Stimulated activated CD4-positive, alpha-beta T cell treated with anti-CD3 and anti-CD28 coated beads, Interleukin-15, amount 100 ng/mL, for 48 hours (primary cell): ENCODE measurements at places on chromosomes 11 and 22.

DNA sequence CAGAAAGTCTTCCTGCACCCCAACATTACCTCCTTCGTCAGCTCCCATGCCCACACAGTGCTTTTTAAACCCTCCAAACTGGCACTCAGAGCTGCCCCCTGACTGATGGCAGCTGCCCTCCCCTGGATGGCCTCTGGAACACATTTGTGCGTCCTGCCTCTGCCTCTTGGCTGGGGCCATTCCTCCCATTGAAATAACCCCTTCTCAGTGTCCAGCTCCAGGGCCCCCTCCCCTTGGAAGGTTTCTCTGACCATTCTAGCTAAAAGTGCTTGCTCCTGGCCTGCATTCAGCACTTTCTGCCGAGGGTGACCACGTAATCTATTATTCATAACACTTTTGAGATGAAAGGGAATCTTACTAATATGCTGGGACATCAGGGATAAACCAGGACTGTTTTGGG is 130.0 kb downstream of the PARVA start:
- no peak for DNase-seq

DNA sequence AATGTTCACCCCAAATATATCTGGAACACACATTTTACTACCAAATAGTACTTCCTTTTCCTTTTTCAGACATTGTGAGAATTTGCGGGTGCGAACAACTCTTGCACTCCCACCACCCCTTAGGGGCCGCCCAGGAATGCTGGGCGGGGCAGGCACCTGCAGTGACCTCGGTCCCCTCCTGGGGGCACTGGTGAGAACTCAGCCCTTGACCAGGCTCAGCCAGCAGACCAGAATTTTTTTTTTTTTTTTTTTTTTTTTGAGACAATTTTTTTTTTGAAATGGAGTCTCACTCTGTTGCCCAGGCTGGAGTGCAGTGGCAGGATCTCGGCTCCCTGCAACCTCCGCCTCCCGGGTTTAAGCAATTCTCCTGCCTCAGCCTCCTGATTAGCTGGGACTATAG is 75.8 kb downstream of the ARHGAP8 start:
- DNase-seq = peak; percentile 7

DNA sequence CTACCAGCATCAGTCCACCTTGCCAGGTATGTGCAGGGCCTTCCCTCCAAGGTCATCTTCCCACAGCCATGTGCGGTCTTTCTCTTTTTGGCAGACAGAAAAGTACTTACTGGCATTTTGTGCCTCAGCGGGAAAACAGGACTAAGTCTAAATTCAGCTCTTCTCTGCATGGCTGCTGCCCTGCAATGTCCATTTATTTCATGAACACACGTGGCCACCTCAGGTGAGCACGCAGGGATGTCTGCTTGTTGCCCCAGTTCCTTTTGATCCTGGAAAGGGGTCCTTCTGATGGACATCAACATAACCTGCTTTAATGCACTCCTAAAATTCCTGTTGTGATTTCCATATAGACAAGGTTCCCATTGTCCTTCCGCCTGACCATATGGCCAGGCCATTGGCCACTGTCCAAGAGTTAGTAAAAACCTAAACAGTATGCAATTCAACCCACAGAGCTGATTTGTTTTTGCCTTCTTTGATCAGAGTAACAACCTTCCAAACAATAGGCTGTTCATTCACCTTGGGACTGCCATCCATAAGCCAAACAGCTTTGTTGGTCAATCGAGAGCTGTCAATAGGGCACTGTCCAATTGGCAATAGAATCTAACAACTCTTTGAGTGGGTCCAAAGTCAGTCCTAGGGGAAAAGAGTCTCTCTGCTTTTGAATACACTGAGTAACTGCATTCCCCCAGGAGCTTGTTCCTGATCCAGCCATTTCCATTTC is 5.9 kb downstream of the TREH start:
- DNase-seq = no peak

DNA sequence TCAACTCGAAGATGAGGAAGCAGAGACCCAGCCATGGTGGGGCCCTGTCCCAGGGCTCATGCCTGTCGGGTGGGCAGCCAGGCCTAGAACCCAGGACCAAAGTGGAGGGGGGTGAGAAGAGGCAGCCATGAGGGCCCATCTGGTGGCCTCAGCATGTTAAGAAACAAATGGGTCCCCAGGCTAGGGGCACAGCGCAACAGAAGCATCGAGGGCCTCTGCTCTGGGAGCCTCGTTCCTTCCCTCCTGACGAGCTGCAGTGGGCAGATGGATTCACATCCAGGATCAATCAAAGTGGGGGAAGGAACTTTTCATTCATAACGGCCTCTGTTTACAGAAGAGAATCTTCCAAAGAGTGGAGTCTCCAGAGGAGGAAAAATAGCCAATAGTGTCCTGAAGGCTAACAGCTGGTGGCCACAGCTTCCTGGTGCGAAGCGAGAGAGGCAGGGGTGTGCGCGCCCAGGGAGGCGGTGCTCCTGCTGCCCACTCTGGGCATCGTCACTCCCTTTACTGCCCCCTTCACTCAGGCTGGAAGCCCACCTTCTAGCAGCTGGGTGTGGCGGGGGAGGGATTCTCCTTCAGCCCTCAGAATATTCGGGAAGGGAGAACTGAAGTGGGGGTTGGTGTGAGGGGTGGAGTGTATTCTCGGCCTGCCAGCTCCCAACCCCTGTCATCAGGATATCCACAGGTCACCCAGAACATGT is 4.3 kb downstream of the CBX7 start:
- no peak for DNase-seq

DNA sequence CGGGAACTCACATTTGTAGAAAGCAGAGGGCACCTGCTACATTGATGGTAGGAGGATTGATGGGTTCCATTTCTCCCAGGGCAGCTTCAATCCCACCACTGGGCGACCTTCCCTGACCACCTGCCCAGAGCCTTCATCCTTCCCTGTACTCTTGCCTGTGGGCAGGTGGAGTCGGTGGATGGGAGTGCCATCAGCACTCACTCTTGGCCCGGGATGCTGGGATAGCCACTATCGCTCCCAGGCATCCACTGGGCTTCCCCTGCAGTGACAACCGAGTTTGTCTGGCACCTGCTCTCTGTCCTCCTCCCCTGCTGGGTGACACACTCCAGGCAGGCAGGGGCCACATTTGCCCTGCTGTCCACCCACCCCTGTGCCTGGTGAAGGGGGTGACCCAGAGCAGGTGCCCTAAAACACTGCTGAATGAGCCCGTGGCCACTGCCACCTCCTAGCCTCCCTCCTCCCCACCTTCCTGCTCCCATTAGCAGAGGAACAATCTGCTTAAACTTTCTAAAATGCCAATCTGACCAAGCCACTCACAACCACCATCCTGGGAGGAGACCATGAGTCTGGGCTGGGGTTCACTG is 604.7 kb downstream of the TBC1D22A start:
- DNase-seq = no peak

DNA sequence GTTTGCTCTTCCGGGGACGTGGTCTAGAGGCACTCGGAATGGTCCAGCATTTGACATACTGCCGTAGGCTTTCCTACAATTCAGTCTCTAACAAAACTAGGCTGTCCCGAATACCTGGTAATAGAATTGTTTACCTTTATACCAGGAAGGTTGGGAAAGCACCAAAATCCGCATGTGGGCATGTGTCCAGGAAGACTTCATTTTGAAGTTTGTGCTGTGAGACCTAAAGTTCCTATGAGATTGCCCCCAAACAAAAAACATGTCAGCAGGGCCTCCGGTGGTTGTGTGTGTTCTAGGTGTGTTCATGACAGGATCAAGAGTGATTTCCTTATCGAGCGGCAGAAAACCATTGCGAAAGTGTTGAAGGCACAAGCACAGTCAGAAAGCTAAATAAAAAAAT is 26.1 kb downstream of the HSPA8 start:
- no peak for DNase-seq

- no peak for DNase-seq
These were observed 25.1 kb downstream of the LRFN4 start for GRCh38 chr11:66881927-66882452.

- no peak for DNase-seq
These were observed 12.2 kb downstream of the OR5J2 start for GRCh38 chr11:56188602-56189001.

GRCh38 chr11:34929794-34930763 is 13.7 kb downstream of the PDHX start:
- no peak for DNase-seq

DNA sequence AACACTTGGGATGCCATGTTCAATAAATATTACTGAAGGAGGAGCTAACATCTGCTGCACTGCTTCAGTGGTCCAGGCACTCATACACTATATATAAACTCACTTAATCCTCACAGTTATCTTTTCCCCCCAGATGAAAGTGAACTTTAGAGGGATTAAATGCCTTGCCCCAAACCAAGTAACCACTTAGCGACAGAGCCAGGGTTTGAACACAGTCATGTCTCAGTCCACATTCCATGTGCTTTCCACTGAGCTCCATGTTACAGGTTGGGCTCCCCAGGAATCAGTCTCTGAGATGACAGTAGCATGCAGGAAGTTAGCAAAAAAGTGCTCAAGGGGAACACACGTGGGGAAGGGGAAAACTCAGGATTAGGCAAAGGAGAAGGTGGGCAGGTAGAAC is 59.3 kb downstream of the ENDOD1 start:
- no peak for DNase-seq

- DNase-seq = no peak
These were observed 39.3 kb upstream of the SORL1 start for GRCh38 chr11:121412711-121413415.

GRCh38 chr11:6459099-6459450 is 14.7 kb downstream of the TRIM3 start:
- DNase-seq = no peak

GRCh38 chr11:17777738-17778091 is 43.1 kb downstream of the KCNC1 start:
- no peak for DNase-seq

DNA sequence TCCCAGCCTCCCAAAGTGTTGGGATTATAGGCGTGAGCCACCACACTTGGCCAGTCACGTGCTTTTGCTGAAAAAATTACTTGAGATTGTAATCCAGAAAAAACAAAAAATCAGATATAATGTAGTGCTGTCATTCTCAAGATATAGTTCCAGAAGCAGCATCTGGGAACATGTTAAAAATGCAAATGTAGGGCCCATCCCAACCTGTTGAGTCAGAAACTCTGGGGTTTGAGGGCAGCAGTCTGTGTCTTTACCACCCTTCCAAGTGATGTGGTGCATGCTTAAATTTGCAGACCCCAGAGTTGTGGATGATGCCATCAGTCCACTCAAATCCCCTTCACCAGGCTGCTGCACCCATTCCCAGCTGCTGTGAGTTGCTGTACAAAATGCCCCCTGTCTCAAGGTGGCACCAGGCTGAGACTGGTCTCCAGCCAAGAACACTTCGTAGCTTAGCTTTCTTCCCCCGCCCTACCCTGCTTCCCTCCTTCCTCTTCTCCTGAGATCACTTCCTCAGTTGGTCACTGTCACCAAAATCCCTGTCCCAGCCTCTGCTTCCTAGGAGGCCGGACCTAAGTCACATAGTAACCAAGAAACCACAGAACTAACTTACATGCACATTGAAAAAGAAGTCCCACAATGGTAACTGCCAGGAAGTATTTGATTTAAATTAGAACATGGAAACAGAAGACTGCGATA is 18.2 kb upstream of the ARRB1 start:
- no peak for DNase-seq

- no peak for DNase-seq
These were observed 30.5 kb upstream of the GCAT start for GRCh38 chr22:37777122-37777687.

GRCh38 chr11:79100093-79100910 is 340.5 kb downstream of the TENM4 start:
- no peak for DNase-seq

- DNase-seq = no peak
These were observed 29.0 kb downstream of the NECTIN1 start for GRCh38 chr11:119700030-119700429.

DNA sequence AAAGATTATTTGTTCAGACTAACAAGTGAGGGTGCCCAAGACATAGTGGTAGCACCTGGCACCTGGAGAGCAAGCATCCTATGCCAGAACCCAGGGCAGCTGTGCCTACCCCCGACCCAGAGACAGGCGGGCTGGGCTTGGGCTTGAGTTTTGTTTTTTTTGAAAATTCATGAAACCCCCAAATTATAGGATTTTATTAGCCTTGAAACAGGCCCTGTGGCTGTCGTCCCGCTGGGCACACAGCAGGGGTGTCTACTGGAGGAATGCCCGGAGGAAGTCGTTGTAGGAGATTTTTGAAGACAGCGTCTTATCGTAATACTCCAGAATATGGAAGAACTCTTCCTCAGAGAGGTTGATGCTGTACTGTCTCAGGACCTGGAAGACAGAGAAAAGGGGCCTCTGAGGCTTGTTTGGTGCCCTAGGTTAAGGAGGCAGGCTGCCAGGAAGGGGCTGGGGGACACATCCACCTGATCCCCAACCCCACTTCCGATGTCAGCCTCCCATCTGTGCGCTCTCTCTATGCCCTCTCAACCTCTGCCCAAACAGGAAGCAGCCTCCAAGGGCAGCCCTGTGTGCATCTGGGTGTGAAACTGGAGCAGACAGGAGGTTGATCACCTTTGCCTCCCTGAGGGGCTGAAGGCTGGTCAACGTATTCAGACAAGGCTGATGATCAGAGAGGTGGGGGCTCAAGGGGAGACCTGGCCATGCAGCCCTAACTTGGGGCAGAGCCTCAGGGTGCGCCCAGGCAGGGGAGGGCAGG is 117.0 kb downstream of the MPPED1 start:
- DNase-seq = no peak

GRCh38 chr11:78514922-78515502 is 59.7 kb downstream of the NARS2 start:
- no peak for DNase-seq

- DNase-seq = no peak
These were observed 17.2 kb upstream of the CTSD start for GRCh38 chr11:1780700-1781592.

GRCh38 chr11:13137844-13138301 is 128.8 kb downstream of the RASSF10 start:
- no peak for DNase-seq

- DNase-seq = no peak
These were observed 11.2 kb upstream of the PIK3C2A start for GRCh38 chr11:17219016-17219415.

- no peak for DNase-seq
These were observed 4.2 kb downstream of the RAB3IL1 start for GRCh38 chr11:61912991-61913698.

GRCh38 chr22:30190574-30190973 is 56.0 kb downstream of the LIF start:
- DNase-seq = no peak

DNA sequence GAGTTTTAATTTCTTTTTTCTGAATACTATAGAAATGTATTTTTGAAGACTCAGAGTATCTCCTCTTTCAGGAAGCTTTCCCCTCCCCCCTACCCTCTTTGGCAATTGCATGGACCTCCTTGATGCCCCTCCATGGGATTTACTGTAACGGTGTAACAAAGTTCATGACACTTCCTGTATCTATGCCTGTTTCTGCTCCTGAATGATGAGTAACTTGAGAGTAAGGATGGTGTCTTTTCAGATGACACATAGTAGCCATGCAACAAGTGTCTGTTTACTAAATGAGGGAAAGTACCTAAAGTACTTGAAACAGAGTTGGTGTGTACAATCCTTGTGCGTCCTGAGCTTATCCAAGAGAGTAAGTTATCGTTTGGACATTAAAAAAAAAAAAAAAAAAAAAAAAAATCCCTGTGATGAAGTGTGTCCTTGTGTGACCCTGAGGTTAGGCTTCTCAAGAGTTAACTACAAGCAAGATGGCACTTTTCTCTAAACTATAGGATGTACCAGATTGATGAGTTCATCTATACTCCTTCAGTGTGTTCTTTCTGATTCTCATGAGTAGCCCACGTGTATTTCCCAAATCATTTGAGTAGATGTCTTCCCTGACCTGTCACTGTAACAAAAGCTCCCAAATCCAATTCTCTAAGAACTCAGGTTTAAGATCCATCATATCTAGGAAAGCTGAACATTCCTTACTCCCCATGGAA is 7.4 kb downstream of the ETS1 start:
- no peak for DNase-seq

- no peak for DNase-seq
These were observed 31.8 kb downstream of the EIF3M start for GRCh38 chr11:32615422-32615821.
